ENCODE measurements at places on chromosomes 2 and 18. TPM values are rescaled to one million over a fixed set of nuclear protein-coding genes. Genes with fewer than 3 reads are reported as not detected.
A peak's percentile ranks its signal among the peaks of the same experiment; 100 is the strongest.

ZNF516 gene
- total RNA-seq: 32.7 TPM

ANKRD30B gene
- under 0.01 TPM for total RNA-seq

POTEC gene
- not detected for total RNA-seq

C2orf66 gene
- 0.26 TPM for total RNA-seq

RNU2-63P gene
- total RNA-seq: 268 TPM

GRCh38 chr2:127024769-127025358, 82.1 kb downstream of the BIN1 start:
- peaks cover 4% of the 10 kb centered on the region for H3K4me1 ChIP-seq
- H3K27ac ChIP-seq: peak overlapping the region; percentile 13
- peak; percentile 54 for DNase-seq

GRCh38 chr2:226981791-226982326, 146.0 kb downstream of the RHBDD1 start:
- H3K36me3 ChIP-seq: no peaks in the 10 kb centered on the region
- no peak overlapping the region for H3K27ac ChIP-seq

DNA sequence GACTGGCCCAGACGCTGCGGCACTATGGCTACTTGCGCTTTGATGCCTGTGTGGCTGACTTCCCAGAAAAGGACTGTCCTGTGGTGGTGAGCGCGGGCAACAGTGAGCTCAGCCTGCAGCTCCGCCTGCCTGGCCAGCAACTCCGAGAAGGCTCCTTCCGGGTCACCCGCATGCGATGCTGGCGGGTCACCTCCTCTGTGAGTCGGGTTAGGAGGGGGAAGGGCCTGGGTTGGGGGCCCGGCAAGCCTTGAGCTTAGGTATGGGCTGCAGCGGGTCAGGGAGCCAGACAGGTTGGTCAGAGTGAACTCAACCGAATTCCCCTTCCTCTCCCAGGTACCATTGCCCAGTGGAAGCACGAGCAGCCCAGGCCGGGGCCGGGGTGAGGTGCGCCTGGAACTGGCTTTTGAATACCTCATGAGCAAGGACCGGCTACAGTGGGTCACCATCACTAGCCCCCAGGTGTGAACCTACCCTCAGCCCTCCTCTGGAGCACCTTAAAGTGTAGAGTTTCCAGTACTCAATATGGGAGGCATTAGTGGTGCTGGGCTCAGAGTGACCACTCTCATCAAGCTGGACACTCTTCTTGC, 4.9 kb downstream of the ZNF513 start:
- H3K4me1 ChIP-seq: peaks cover 6% of the 10 kb centered on the region
- peaks cover 38% of the 10 kb centered on the region for H3K36me3 ChIP-seq
- H3K4me3 ChIP-seq: no peak overlapping the region

- H3K27me3 ChIP-seq: no peaks in the 10 kb centered on the region
- no peak overlapping the region for H3K4me3 ChIP-seq
- H3K36me3 ChIP-seq: no peaks in the 10 kb centered on the region
- DNase-seq: no peak
- no peaks in the 10 kb centered on the region for H3K4me1 ChIP-seq
These were observed 401.6 kb downstream of the EPHA4 start for GRCh38 chr2:221170548-221170947.

DNA sequence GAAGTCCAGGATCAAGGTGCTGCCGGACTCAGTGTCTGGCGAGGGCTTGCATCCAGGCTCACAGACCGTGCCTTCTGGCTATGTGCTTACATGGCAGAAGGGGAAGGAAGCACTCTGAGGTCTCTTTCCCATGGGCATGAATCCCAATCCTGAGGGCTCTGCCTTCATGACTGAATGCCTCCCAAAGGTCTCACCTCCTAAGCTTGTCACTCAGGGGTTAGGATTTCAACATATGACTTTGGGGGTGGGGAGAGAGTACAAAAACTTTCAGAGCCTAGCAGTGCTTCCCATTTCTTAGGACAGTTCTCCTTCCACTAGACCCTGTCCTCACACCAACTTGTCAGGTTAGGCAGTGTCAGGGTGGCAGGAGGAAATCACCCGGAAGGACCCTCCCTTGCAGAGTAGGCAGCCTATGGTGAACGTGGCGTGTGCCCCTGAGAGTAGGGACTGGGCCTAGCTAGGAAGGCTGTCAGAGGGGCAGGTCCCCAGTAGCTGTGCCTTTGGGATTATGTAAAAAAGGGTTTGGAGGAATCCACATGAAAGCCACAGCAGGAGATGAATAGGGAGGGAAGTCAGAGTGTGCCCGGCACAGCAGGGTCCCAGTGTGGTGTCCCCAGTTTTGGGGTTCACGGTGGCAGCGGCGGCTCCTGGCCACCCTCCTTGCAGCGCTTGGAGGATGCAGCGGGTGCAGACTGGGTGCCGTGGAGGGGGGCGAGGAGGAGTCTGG, 233.3 kb downstream of the LDLRAD4 start:
- H3K27ac ChIP-seq: no peak overlapping the region
- no peak for DNase-seq
- H3K27me3 ChIP-seq: no peaks in the 10 kb centered on the region
- no peaks in the 10 kb centered on the region for H3K36me3 ChIP-seq
- H3K4me3 ChIP-seq: no peak overlapping the region
- no peaks in the 10 kb centered on the region for H3K4me1 ChIP-seq

- no peak overlapping the region for H3K27ac ChIP-seq
- no peak for DNase-seq
- H3K27me3 ChIP-seq: no peaks in the 10 kb centered on the region
- no peaks in the 10 kb centered on the region for H3K4me1 ChIP-seq
- H3K4me3 ChIP-seq: no peak overlapping the region
- no peaks in the 10 kb centered on the region for H3K36me3 ChIP-seq
These were observed 117.5 kb downstream of the TMEM163 start for GRCh38 chr2:134601264-134601663.

- DNase-seq: peak; percentile 2
- no peak overlapping the region for H3K27ac ChIP-seq
- H3K4me1 ChIP-seq: no peaks in the 10 kb centered on the region
- no peak overlapping the region for H3K4me3 ChIP-seq
These were observed 52.5 kb downstream of the ZNF236 start for GRCh38 chr18:76874642-76875389.

GRCh38 chr18:63439334-63439733, 17.1 kb upstream of the VPS4B start:
- H3K4me3 ChIP-seq: no peak overlapping the region
- no peak overlapping the region for H3K27ac ChIP-seq
- peaks cover 1% of the 10 kb centered on the region for H3K4me1 ChIP-seq

GRCh38 chr18:6782861-6783260, 53.3 kb downstream of the ARHGAP28 start:
- H3K27ac ChIP-seq: no peak overlapping the region
- no peaks in the 10 kb centered on the region for H3K27me3 ChIP-seq
- no peaks in the 10 kb centered on the region for H3K36me3 ChIP-seq
- H3K4me1 ChIP-seq: peaks cover 4% of the 10 kb centered on the region
- H3K4me3 ChIP-seq: no peak overlapping the region

DNA sequence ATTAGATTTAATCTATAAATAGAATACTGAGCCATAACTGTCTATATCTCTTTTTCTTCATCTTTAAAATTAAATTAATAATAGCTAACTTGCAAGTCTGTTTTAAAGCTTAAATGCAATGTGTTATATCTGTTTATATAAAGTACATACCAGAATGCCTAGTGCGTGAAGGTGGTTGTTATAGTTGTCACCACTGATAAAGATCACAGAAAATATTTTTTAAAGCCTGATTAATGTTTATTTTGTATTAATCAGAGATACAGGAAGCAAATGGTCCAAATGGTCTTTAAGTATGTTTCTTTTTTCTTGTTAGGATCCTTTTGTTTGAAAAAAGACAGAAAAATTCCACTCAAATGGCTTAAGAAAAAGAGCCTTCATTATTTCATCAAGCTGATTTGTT, 560.6 kb downstream of the CPS1 start:
- H3K27me3 ChIP-seq: no peaks in the 10 kb centered on the region
- no peak overlapping the region for H3K27ac ChIP-seq
- H3K4me3 ChIP-seq: no peak overlapping the region
- no peaks in the 10 kb centered on the region for H3K36me3 ChIP-seq
- H3K4me1 ChIP-seq: no peaks in the 10 kb centered on the region

Measured in fibroblast of lung (primary cell).